Karpas-422 (cell line): ENCODE measurements at places on chromosomes 1 and 21.
A peak's percentile ranks its signal among the peaks of the same experiment; 100 is the strongest.

DNA sequence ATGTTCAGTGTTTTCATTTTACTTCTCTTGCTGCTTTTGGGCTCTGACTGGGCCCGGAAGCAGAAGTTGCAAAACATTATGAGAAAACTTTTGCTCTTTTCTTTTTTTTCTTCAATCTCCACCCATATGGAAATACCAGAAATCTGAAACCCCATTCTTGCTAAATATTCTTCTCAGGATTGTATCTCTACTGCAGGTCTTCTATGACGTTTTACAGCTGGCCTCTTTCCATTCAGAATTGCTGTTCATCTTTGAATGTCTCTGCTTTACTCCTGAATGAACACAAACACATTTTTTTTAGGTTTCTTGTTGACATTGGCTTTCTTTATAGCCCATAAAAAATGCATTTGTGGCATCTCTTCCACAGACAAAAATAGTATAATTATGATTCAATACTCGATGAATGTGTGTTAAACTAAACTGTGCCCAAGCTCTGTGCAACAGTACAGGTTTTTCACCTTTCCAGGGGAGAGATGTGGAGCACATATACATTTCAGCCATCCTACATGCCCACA, 18.8 kb downstream of the PTPRC start:
- peak; percentile 94 for DNase-seq

DNA sequence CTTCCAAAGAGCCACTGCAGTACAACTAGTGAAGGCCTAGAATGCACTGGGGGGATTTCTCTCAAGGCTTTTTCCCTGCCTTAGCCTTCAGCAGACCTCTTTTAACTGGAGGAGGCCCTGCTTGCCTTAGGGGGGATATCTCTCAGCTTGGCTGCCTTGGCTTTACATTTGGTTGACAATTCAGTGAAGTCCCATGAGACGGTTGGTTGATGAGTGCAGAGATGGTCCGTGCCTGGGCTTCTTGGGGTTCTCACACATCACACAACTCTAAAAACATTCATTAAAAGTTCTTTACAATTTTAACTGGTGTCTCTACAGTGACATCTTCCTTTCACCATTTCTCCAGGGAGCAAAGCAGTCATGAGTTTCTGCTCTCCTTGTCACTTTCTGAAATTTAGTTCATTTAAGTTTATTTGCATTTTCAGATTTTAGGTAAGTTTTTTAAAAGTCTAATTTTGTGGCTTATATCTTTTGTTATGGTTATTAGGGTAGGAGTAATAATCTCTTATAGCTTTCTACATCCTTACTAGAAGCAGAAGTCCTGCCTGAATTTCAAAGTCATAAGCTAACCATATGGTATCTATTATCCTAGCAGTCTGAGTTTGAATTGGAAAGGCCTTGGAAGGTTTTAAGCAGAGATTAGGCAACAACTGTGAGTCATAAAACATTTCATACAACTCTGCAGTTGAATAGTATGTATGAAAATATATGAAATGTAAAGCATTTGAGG, 487.6 kb downstream of the DPYD start:
- DNase-seq = no peak

GRCh38 chr1:110060034-110060661, 10.3 kb downstream of the ALX3 start:
- peak; percentile 91 for DNase-seq

GRCh38 chr1:63795455-63795854, 21.6 kb downstream of the ROR1 start:
- no peak for DNase-seq

DNA sequence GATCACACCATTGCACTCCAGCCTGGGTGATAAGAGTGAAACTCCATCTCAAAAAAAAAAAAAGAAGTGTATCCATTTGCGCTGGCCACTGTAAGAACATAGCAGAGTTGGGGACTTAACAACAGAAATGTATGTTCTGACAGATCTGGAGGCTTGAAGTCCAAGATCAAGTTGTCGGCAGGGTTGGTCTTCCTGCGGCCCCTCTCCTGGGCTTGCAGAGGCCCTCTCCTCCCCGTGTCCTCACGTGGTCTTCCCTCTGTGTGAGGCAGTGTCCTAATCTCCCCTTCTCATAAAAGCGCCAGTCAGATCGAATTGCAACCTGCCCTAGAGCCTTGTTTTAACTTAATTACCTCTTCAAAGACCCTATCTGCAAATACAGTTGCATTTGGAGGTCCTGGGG, 52.6 kb downstream of the MT1HL1 start:
- DNase-seq = no peak

DNA sequence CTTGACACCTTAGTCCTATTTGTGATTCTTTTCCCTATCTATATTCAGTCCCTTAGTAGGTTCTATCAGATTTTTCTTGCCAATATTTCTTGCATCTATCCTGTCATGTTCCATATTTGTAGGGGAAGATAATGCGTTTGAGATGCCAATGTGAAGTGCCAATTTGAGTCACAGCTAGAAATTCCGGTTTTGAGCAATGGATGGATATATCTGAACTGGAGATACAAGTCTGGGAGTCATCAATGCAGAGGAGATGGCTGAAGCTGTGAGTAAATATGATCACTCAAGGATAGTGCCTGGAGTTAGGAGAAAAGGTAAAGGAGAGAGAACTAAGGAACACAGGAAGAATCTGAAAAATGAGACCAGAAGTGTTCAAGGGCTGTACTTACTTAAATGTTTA, 93.8 kb downstream of the COQ8A start:
- no peak for DNase-seq

DNA sequence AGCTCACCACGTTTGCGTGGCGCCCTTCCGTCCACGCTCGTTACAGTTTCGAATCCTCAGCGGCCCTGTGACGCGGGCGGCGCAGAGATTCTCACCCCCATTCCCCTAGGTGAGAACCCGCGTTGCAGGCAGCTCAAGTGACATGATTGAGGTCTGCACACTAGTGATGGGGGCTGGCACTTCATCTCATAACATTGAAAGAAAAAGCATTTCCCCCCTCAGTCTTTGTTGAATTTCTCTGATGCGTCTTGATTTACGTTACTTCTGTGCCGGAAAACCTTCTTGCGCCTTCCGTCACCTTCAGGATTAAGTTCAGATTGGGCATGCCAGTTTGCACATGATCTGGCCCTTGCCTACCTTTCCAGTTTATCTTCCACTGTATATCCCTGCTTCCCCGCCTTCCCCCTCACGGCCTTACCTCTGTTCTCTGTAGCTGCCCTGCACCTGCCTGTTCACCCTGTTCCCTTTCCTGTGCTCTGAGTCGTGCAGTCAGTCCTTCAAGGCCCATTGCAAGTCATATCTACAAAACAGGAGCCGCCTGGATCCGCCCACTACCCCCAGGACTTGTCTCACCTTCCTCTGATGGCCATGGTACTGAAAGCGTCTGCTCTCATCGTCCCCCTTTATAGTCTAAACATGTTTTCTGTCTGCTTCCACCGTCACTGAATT, 1.1 kb downstream of the CTPS1 start:
- DNase-seq = peak; percentile 76

- no peak for DNase-seq
These were observed 68.6 kb upstream of the ERRFI1 start for GRCh38 chr1:8094481-8095241.
